Progenitor cell of endocrine pancreas (in vitro differentiated cells): ENCODE measurements at places on chromosomes 13 and 19.

DNA sequence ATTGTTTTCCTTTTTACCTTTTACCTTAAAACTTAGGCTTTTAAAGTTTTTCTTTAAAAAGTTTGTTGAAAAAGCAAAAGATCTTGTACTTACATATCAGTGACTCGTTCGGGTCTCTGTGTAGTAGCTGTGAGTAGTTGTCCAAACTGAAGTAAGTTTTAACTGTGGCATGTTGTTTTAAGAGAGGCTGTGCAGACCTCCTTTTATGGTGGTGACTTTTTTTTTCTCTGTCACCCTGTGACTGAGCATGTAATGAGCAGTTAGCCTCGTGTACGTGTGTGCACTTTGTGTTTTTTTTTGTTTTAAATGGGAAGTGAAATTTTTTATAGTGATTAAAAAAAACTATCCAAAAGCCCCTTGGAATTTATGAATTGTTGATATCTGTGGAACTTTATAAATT, at the start of gene GPR183:
TSS of gene GPR183 (minus strand) at position 153 of the 400 bp plus-strand sequence. CDS start 11,254 bp downstream, outside the sequence.
- no peak for DNase-seq

DNA sequence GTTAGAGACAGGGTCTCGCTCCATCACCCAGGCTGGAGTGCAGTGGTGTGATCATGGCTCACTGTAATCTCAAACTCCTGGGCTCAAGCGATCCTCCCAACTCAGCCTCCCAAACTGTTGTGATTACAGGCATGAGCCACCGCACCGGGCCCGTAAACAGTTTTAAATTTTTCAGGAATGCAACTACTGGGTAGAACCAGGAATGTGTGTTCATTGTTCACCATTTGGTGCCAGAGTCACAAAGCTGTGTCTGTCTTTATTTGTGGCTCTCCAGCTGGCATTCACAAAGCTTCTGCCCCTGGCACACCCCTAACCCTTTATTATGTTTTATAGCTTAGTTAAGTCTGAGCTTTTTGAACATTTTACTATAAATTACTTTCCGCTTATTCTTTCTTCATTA, 19.8 kb upstream of the ACP7 start:
- DNase-seq: no peak

GRCh38 chr13:106376401-106377112, 158.9 kb downstream of the EFNB2 start:
- DNase-seq: no peak

- no peak for DNase-seq
Observed at GRCh38 chr13:79966493-79966895, 374.4 kb downstream of the SPRY2 start.

DNA sequence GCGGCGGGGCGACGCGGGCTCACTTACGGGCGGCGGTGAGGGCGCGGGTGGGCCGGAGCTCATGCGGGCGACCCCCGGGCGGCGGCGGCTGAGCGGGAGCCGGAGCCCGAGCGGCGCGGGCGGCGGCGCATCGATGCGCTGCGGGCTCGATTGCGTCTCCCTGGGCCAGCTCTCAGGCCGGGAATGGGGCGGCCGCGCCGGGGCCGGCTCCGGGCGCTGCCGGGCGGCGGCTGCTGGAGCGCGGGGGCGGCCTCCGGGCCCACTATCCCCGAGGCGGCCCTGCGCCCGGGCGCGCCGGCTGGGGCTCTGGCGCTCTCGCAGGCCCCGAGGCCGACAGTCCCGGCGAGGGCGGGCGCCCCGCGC, 1.4 kb upstream of the TSHZ3 start:
- peak; percentile 42 for DNase-seq

- no peak for DNase-seq
Observed at GRCh38 chr13:99969453-99969918, 2.1 kb downstream of the ZIC5 start.

DNA sequence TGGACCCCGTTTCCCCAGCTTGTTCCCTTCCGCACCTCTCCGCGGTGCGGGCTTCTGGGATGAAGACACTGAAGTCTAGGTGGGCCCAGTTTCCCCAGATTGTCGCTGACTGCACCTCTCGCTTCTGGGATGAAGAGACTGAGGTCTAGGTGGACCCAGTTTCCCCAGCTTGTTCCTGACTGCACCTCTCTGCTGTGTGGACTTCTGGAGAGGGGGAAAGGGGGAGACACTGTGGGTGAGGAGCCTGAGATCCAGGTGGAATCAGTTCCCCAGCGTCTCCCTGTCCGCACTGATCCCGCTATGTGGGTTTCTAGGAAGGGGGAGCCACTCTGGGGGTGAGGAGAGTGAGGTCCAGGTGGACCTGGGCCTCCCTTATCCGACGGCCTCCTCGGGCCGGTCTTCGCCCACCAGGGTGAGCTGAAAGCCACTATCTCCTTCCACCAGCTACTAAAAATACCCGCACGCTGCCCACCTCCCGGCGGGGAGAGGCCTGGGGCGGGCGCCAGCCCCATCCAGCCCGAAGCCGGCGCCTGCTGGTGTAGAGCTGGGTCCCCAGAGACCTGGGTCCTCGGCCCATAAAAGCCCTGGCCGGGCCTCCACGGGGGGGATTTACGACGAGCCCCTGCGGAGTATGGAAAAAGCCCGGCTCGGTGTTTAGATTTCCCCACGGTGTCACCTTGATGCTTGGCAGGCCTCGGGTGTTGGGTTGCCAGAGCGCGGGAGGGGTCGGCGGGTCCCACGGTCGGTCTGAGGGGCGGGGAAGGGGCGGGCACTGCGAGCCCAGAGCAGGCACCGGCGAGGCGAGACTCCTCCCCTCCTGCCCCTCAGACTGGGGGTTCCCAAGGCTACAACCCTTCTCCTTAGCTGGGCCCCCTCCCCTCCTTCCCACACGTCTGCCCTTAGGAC, 10.6 kb downstream of the FUT6 start:
- DNase-seq: peak; percentile 30

GRCh38 chr19:55672418-55672817, 2.6 kb upstream of the EPN1 start:
- DNase-seq: no peak

DNA sequence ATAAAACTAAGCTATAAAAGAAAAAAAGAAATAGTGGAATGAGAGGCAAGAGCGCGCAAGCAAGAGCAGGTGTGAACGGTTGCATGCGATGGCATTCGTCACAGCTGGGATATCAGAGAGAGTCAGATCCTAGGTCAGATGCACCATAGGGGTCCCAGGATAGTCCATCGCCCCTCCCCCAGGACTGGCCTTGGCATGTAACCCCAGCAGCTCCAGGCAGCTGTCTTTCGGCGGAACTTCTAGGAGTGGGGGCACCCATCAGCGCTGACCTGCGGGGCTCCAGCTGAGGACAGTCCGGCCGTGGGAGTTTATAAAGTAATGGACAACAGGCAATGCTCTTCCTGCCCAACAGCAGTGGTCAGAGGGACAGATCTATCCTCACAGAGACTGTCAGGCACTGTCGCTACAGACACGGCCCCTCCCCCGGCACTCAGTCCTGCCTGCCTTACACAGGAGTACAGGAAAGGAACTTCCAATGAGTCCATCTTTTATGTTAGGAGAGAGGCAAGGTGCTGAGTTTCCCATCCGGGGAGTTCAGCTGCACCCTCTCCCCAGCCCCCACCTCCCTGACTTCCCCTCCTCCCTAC, 1.4 kb downstream of the SIAH3 start:
- no peak for DNase-seq

DNA sequence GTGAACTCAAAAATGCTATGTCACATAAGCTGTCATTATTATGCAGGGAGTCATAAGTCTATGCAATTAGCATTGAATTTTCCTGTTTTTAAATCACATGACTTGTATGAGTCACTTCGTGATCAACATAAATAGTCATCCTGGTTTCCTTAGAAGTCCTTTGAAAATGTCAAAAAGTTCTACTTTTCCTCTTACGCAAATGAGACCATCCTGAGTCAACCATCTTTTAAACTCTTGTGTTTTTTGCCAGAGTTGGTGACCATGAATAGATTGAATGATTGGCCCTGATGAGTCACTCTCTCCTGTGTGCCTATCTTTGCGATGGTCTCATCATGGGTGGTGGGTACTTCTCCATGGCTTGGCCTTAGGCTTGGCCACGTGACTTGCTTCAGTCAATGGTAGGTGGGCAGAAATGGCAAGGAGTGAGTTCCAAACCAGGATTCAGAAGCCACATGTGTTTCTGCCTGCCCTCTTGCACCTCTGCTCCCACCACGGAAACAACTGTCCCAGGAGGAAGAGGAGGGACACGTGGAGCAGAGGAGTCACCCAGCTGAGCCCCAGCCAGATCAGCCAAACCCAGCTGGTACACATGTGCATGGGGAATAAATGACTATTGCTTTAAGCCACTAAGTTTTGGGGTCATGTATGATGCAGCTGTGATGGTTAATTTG, 123.5 kb upstream of the CACNA1A start:
- DNase-seq: no peak

DNA sequence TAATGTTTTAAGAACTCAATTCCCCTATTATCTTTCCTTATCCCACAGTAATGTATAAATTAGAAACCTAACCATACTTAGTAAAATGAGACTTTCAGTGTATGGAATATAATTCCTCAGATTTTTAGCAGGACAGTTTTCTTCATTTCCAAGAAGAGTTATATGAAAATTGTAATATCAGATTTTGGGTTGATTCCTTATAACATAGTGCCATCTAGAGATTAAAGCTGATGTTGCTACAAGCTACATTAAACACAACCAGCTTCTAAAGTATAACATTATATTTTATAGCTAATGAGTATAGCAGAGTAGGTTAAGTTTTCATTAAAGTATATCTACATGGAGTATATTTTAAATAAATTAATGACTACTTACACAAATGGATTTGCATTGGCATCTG, 99.7 kb upstream of the MIR17HG start:
- no peak for DNase-seq

GRCh38 chr19:42380155-42380554, 9.9 kb downstream of the CNFN start:
- no peak for DNase-seq

DNA sequence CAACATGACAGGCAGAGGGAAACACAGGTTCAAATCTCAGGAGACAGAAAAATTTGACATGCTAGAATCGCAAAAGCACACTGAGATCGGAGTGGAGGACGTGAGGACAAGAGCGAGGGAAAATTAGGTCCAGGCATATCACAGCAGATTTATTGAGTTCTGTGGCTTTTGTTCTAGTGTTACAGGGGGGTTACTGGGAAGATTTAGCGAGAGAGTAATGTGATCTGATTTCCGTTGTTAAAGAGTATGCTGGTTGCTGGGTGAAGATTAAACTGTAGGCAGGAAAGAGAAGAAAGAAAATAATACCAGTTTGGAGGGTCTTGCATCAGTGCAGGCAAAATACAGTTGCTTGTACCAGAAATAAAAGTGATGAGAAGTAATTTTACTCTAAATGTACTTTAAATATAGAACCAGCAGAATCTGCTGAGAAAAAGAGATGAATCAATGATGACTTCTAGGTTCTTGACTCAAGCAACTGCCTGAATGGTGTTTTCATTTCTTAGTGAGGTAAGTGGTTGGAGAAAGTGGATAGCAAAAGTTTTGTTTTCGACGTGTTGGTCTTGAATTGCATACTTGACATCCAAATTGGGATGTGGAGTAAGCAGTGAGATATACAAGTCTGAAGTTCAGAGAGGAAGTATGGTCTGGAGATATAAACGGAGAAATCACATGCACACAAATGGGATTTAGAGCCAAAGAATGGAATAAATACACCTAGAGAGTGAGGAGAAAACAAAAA, 35.7 kb downstream of the UFM1 start:
- DNase-seq: no peak

DNA sequence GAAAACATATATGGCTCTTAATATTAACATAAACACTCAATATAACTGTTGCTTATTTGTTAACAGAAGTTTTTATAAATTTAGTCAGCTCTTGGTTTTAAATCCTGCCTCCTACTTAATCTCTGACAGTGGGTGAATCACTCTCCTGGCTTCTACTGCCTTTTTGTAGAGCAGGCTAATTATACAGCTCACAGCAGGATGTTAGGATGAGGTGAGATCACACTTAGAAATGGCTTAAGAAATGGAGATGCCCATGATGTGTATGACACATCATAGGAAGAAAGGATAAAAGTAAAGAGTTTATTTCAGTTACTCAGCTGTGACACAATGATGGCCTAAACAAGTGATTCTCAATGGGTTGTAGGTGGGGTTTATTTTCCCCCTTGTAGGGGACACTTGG, 345.6 kb downstream of the SPRY2 start:
- DNase-seq: no peak

DNA sequence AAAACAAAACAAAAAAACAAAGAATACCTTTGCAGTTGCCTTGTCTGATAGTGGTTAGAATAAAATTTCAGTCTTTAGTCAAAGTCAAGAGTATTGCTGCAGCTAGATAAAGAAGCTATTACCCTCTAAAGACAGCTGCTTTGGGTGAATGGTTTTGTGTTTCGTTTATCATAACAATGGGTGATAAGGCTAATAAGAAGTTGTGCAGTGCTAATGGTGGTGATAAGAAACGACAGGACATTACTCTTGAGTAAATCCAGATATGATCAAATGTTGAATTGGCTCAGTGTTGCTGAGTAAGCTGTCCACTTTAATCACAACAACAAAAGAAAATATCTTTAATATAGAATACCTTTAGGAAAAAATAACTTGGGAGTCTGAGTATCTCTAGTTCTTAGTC, 1825.3 kb downstream of the SLITRK5 start:
- DNase-seq: no peak

DNA sequence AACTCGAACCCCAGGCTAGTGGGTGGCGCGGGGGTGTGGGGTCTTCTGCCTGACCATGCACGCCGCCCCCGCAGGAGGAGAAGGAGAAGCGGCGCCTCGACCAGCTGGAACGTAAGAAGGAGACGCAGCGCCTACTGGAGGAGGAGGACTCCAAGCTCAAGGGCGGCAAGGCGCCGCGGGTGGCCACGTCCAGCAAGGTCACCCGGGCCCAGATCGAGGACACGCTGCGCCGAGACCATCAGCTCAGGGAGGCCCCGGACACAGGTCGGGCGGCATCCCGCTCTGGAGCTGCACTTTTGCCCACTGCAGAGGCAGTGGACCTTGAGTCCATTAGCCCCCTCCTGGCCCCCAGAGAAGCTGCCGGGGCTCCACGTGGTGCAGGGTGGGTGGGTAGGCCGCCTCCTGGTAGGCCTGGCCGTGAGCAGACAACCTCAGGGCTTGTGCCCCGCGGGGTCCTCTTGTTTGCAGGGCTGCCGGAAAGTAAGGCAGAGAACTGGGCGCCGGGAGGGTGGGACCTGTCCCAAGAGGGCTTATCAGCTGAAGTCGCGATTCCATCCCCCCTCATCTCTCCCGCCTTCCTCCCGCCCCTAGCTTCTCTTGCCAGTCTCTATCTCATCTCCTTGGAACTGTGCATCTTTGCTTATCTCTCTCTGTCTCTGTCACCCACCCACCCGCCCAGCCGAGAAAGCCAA, 9.9 kb downstream of the CCDC124 start:
- no peak for DNase-seq

GRCh38 chr19:572743-573518, 535 bp downstream of the BSG start:
- no peak for DNase-seq

DNA sequence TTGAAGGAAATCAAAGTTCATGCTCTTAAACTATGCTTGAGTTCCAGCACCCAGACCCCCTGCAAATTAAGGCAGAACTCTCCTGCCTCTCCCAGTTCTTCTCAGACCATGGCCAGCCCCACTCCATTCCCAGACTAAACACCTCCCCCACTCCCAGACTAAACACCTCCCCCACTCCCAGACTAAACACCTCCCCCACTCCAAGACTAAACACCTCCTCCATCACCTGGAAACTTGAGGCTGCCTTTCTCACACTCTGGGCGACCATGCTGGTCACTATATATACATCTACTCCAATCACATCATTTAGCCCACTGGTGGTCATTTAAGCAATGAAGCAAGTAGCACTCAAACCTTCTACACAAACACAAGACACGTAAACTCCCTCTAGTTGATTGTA, 57.2 kb downstream of the CAB39L start:
- no peak for DNase-seq

GRCh38 chr19:17794731-17795494, at the start of gene B3GNT3:
B3GNT3 (plus strand) TSS chr19:17795138; CDS start chr19:17807808, 12,670 bp downstream.
- no peak for DNase-seq

GRCh38 chr13:33994198-33994597, 176.2 kb downstream of the RFC3 start:
- no peak for DNase-seq
